ENCODE measurements at places on chromosomes 1 and 21.

DNA sequence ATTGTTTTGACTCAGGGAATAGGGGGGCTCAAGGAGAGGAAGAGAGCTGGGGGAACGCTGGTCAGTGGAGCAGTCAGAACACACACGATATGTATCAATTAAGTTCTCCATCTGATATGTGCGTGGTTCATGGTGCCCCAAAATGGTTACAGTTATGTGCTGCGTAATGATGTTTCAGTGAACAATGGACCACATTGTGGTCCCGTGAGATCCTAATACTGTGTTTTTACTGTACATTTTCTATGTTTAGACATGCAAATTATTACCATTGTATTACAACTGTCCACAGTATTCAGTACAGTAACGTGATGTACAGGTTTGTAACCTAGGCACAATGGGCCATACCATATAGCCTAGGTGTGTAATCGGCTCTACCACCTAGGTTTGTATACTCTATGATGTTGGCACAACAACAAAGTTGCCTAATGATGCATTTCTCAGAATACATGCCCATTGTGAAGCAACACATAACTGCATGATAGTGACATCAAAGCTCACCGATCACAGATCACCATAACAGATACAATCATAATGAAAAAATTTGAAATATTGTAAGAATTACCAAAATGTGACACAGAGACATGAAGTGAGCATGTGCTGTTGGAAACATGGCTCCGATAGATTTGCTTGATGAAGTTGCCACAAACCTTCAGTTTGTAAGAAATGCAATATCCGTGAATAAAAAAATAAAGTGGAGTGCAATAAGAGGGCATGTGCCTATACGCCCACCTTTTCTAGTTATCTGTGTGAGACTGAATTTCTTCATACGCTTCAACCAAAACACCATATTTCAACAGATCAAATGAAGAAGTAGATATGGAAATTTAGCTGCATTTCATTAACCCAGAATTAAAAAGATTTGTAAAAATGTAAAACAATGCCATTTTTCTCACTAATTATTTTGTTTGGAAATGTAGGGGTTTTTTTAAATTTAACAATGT, 14.8 kb upstream of the TMEM54 start:
- no peak for DNase-seq

DNA sequence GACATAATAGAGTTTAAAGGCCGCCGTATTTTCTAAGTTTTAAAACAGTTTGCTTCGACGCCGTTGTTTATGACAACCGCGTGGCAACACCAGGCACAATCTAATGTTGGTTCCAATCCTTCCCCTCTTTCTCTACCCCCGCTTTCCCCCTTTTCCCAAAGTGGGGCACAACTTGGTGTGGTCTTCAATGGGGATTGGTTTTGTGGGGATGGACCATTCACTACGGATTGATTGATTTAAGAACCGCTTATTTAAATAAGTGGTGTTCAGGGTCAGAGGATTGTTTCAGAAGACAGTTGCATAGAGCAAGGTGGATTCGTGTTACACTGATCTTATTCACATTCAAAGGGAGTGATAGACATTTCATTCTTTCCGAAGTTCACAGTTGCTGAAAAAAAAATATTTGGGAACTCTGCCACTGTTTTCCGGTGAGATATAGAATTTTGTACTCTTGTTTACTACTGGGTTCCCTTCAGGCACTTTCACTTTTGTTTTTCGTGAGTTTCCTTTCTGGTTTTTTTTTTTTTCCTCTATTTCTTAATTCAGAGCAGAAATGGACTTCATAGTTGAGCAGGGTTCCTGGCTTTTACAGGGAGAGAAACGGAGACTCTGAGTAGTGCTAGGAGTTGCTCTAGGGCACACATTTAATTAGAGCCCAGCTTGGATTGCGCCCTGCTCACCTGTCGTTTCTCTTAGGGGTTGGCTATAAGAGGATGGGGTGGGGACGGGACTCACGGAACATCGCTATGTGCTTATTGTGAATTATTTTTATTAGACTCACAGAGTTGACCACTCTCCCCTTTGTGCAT, 79.6 kb upstream of the AK4 start:
- DNase-seq, result peak; percentile 20

DNA sequence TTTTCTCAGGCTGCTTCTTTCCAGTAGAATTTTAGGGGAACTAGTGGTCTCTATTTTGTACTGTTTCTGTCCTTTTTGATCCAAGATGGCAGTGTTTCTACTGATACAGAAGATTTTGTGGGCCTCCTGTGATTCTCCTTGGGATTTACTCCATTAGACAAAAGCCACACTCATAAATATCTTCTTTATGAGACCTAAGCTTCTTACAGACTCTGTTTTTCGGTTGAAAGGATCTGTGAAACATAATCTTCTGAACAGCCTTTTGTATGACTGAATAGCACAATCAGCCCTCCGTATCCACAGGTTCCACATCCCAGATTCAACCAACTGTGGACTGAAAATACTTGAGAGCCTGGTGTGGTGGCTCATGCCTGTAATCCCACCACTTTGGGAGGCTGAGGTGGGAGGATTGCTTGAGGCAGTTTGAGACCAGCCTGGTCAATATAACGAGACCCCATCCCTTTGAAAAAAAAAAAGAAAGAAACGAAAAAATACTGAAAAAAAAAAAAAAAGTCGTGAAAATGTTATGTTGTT, 10.8 kb upstream of the PSMD4 start:
- no peak for DNase-seq

DNA sequence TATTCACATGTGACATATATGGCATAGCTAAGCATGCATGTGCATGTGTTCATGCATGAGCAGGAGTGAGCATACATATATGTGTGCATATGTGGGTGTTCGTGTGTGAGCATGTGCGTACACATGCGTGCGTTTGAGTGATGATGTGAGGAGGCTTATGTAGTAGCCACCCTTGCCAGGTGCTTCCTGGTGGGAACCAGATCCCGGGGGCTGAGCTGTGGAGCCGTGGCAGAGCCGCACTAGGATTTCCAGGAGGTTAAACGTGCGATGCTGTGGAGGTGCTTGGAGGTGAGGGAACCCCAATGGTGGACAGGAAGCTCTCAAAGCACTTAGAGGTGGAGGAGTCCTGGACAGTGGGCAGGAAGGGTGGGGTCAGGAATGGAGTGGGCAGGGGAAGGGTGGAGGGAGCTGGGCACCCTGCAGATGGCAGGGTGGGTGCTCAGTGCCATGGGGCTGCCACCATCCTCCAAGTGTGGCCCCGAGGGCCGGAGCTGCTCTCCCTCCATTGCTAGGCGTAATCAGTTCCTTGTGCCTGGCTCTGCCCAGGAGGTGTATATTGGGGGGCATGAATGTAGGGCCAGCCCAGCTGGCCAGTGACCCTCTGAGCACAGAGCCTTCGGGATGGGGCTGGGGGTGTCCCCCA, 48.5 kb downstream of the COL18A1 start:
- DNase-seq, result no peak

GRCh38 chr1:236786453-236786852, 8.6 kb upstream of the MTR start:
- no peak for DNase-seq

DNA sequence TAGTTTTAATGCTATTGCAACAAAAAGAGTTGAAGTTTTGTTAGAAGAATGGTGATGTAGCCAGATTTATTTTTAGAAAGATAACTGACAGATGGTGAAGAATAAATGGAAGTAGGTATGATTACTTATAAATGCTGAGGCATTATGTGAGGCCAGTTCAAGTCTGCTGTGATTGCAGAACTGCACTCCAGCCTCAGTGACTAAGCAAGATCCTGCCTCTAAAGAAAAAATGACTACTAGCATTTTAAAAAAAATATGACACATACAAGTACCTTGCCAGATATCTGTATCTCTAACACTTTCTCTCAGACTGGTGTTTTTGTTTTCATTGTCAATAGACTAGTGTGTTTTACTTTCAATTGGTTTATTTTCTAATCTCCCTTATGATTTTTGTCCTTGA, 1242.4 kb upstream of the ADGRL4 start:
- DNase-seq, result no peak

- DNase-seq, result no peak
Observed at GRCh38 chr21:42561762-42562650, 48.4 kb downstream of the SLC37A1 start.

GRCh38 chr1:55329808-55330432, 114.8 kb upstream of the USP24 start:
- no peak for DNase-seq

GRCh38 chr1:198167436-198167934, 10.7 kb downstream of the NEK7 start:
- DNase-seq, result peak; percentile 56

GRCh38 chr1:47575855-47576757, 138.3 kb downstream of the FOXD2 start:
- DNase-seq, result no peak

- DNase-seq, result no peak
Observed at GRCh38 chr1:182968836-182969734, 16.1 kb upstream of the SHCBP1L start.

- DNase-seq, result peak; percentile 22
Observed at GRCh38 chr1:41333146-41333784, 28.0 kb upstream of the FOXO6 start.

GRCh38 chr1:47751996-47752451, 245.2 kb downstream of the TRABD2B start:
- DNase-seq, result no peak

GRCh38 chr1:15386164-15386749, 23.4 kb upstream of the EFHD2 start:
- DNase-seq, result no peak

GRCh38 chr1:152112885-152113432, 2.3 kb downstream of the TCHH start:
- DNase-seq, result no peak

- DNase-seq, result no peak
Observed at GRCh38 chr1:24118410-24119242, 6.7 kb upstream of the MYOM3 start.
